ENCODE measurements at places on chromosomes 5 and 9. TPM values are rescaled to one million over a fixed set of nuclear protein-coding genes. Genes with fewer than 3 reads are reported as not detected.

DNA sequence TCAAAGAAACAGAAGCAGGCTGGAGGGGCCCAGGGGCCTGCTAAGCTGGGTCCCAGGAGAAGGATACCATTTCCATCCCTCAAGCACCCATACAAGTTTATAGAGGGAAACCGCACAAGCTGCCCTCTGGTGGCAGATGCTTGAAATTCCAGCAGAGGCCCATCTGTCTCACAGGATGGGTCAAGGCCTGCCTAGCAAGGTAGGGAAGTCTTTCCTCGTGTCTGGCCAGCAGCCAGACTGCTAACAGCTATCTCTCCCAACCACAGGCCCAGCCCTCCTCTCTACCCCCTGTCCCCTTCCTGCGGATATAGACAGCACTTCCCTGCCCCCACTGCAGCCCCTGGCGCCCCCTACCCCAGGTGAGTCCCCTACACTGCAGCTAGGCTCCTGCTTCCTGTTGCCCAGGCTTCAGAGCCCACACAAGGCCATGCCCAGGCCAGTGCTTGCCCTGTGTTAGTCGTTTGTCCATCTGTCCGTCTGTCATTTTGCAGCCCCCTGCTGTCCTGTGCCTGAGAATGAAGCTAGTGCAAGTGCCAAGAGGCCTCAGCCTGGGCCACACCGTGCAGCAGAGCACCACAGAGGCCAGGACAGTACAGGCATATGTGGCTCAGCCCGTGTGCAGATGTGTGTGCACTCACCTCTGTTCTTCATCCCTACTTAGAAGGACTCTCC, 26.2 kb downstream of the TCF7 start:
- DNase-seq = peak; percentile 69

DNA sequence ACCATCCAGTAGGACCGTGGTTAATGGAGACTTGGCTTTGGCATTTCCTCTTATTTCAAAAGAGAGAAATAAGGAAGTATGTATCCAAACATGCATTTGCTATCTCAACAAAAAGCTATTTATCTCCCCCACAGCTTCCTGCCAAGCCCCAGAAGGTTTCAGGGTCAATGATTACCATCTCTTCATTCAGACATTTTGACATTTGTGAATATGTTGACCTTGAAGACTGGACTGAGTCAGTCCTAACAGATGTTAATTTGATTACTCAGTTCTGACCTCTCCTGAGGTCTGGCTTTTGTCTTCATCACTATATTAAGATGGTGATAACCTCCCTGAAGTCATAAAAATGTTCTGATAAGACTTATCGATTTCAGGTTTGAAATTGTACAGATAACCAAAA, 479.4 kb downstream of the AGTPBP1 start:
- no peak for DNase-seq

DNA sequence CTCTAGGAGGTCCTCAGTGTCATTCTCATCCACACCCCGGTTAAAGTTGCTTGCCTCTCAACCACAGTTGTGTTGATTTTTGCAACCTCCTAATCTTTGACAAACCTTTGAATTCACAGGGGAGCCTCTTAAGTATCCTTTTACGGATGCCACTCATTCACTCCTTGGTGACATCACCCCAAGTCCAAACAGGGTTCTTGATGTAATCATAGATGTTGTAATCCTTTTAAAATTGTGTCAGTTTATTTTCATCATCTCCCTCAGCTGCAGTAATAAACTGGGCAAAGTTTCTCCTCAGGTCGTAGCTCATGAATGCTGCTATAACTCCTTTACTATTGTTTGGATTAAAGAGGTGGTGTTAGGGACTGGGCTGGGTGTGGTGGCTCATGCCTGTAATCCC, 637.2 kb upstream of the NUDT12 start:
- DNase-seq = peak; percentile 13

GRCh38 chr5:180669661-180670060, 20.3 kb upstream of the FLT4 start:
- DNase-seq = peak; percentile 82

- peak; percentile 43 for DNase-seq
These were observed 1.4 kb downstream of the ADAMTS12 start for GRCh38 chr5:33890131-33891032.

PCDHB6 gene
- total RNA-seq = 0.38 TPM

CHSY3 gene
- 7.6 TPM for total RNA-seq

ARID3C gene
- 0.45 TPM for total RNA-seq

Data from LHCN-M2 (cell line).